ENCODE measurements at places on chromosomes 12 and 14.

- DNase-seq, result no peak
Measured at GRCh38 chr14:61673305-61673704, 22.0 kb upstream of the HIF1A start.

DNA sequence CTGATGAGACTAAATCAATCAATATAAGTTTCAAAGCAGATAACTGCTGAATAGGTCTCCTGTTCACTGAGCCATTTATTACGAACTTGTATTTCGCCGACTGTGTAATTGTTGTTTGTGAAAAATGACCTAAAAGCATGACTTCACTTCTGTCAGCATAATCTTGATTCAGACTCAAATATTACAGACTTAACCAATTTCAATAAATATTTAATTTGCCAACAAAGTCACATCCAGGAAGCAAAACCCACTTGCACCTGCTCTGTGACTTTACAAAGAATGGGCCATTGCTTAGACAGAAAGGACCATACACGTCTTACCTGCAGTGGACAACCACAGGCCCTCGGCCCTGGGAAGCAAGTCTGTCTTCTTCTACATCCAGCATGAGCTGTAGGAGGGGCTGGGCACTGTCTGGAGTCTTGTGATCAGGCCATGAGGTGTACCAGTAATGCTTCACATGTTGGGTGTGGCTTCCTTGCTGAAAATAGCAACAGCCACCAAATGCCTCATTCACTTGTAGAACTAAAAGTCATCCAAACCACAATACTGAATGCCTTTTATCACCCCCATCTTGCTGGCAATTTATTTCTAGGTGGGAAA lies 23.5 kb upstream of the PTPRB start:
- peak; percentile 59 for DNase-seq

- no peak for DNase-seq
Measured at GRCh38 chr12:5506295-5506694, 74.4 kb downstream of the NTF3 start.

DNA sequence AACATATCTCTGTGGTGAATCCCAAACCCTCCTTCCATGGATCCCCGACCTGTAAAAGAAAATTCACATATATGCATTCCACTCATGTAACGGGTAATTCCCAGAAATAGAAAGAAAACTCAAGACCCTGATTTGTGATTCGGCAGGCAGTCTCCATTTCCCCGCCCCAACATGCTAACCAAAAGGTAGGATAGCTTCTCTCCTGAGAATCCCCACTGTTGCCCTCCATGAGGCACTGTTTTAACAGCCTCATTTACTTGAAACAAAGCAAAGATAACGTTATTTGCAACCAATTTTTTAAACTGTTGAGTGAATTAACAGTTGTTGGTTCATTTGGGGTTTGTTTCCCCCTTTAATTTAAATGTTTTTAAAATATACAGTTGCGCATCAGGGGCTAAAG lies 774 bp upstream of the SLC2A13 start:
- DNase-seq, result peak; percentile 55

DNA sequence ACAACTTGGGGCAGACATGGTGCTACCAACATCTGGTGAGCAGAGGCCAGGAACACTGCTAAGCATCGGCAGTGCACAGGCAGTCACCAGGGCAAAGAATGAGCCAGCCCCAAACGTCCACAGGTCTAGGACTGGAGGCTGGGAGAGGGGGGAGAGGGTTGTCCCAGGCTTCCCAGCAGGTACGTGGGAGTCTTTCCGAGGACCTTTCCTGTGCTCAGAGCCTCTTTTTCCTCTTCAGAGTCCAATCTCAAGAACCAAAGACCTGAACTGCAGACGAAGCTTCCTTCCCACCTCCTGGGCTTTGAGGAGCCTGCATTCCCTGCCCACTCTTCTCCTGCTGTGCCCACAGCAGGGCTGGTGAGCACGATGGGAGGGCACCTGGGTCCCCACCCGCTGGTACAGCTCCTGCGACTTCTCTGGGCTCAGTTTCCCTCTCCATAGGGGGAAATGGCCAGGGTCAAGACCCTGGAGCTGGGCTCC lies 48.7 kb downstream of the DLK1 start:
- no peak for DNase-seq

DNA sequence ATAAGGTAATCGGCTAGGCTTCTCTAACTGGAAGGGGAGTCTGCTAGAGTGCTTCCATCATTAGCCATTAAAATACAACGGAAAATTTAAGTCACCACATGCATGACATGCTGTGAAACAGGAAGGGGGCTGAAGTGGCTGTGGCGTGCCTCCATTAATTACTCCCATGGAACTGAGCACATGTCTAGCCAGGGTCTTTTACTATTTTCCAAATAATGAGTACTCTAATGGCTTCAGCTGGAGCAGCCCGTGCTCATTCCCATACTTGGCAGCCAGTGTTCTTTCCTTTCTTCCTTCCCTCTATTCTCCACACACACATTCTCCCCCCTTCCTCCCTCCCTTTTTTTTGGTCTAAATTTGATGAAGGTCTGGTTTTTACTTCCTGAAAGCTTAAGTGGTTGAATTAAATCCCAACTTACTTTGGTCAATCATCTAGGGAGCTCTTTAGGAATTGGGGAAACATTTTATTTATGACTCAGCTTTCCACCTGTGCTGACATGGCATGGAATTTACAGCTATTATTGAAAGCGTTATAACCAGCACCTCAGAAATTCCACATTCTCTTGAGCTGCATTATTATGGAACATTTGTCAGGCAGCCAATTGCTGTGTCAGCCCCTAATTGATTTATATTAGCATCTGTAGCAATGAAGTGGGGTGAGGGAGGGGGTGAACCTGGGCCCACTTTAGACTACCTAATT lies 72.3 kb downstream of the LRIG3 start:
- no peak for DNase-seq

GRCh38 chr12:42469355-42470175 lies 120.0 kb downstream of the PRICKLE1 start:
- peak; percentile 72 for DNase-seq

- DNase-seq, result no peak
Measured at GRCh38 chr14:71591231-71591630, 341.0 kb upstream of the RGS6 start.

Data from activated CD4-positive, alpha-beta T cell treated with anti-CD3 and anti-CD28 coated beads, Interleukin-2, amount 10 ng/mL, durations not matched to agents 24 days and 14 days (primary cell).